WTC11 (cell line): ENCODE measurements at places on chromosomes 3 and 15. TPM values are rescaled to one million over a fixed set of nuclear protein-coding genes. Genes with fewer than 3 reads are reported as not detected.

Gene CLRN1
- total RNA-seq = not detected in 3 replicates

Gene PAQR9
- total RNA-seq = 2.0 to 2.5 TPM (median 2.4 TPM) in 3 replicates

Gene VPS13C
- 20.9 to 23.5 TPM (median 21.6 TPM) in 3 replicates for total RNA-seq

Gene TLR9
- total RNA-seq = not detected in 3 replicates

Gene B3GNT5
- 6.8 to 7.7 TPM (median 7.3 TPM) in 3 replicates for total RNA-seq

Gene FBXO22
- total RNA-seq = 90.3 to 95.7 TPM (median 90.9 TPM) in 3 replicates

Gene CHRD
- total RNA-seq = 1.3 to 2.7 TPM (median 1.8 TPM) in 3 replicates

Gene GPR171
- 0.17 to 0.32 TPM in 2 of 3 replicates, not detected in the other for total RNA-seq

Gene EPHB1
- total RNA-seq = 7.0 to 9.9 TPM (median 8.2 TPM) in 3 replicates

Gene KLF15
- total RNA-seq = 12.1 to 14.7 TPM (median 13.0 TPM) in 3 replicates

Gene TPRA1
- 20.3 to 24.2 TPM (median 22.0 TPM) in 3 replicates for total RNA-seq

Gene PPM1L
- total RNA-seq = 16.0 to 18.1 TPM (median 16.1 TPM) in 3 replicates

Gene KY
- not detected in 3 replicates for total RNA-seq

Gene RBP2
- total RNA-seq = not detected in 3 replicates

Gene FEZF2
- total RNA-seq = not detected in 3 replicates

Gene ROPN1
- total RNA-seq = not detected in 3 replicates

Gene CD47
- 16.3 to 22.7 TPM (median 22.6 TPM) in 3 replicates for total RNA-seq

Gene NANOGP8
- total RNA-seq = 1.9 to 2.1 TPM (median 1.9 TPM) in 3 replicates

GRCh38 chr3:118213892-118214291 lies 820.8 kb downstream of the IGSF11 start:
- H3K4me3 ChIP-seq = no peak overlapping the region

- 0 out of 2 replicates have a peak overlapping the region, but pooled peaks have one; percentile 40 for H3K27ac ChIP-seq
- H3K27me3 ChIP-seq = no peaks in the 10 kb centered on the region
- H3K36me3 ChIP-seq = peaks cover 9% of the 10 kb centered on the region
Measured at GRCh38 chr3:150439657-150440056, 31.6 kb downstream of the TSC22D2 start.

DNA sequence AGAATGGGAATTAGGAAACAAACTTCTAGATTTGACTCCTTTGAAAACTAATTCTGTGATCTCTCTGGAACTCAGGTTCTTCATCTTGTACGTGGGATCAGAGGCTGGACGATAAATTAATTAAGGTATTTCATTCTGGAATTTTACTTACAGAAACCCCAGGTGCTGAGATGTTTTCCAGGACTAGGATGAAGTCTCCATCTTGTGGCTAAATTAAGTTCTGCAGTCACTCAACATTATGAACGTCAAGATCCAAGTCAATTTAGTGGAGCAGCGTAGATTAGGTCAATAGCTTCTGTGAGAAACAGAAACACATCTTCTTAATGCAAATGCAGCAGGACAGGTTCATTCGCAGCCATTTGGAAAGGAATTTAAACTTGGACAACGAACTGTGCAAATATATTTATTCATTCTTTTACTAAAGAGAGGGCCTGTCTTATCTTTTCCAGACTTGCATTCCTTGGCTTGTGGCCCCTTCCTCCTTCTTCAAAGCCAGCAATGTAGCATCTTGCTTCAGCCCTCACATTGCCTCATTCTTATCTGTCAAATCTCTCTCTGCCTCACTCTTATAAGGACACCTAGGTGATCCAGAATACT lies 26.7 kb upstream of the TMC3 start:
- H3K27ac ChIP-seq = no peak overlapping the region
- no peaks in the 10 kb centered on the region; the same call in 1 of the 2 replicates for H3K4me1 ChIP-seq
- peaks cover 2% of the 10 kb centered on the region for H3K36me3 ChIP-seq

- H3K36me3 ChIP-seq = no peaks in the 10 kb centered on the region
- no peaks in the 10 kb centered on the region; the same call in 1 of the 2 replicates for H3K27me3 ChIP-seq
- peak; percentile 91 for DNase-seq
- H3K27ac ChIP-seq = peak overlapping the region; percentile 91
- H3K4me3 ChIP-seq = no peak overlapping the region
Measured at GRCh38 chr15:77496715-77497109, 76.0 kb downstream of the HMG20A start.

DNA sequence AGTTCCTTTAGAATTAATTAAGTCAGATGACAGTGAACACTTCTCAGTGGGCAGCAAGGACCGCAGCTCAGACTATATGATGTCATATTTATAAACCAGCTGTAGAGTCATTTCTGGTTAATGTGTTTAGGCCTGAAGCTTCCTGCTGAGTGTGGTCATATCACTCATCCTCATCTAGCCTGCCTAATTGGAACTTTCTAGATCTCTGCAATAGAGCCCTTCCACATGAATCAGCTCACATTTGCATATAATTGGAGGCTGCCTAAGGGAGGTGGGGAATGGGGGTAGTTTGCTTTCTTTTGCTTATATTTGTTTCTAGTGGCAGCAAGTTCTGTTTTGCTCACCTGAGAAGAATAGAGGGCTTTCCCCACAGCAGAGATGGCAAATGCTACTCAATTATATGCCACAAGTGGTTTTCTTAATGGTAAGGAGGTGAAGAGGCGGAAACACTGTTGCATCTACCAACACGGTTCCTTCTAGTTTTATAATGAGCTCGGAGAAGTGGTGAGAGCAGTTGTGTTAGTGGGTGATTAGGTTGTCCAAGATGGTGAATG lies 148.1 kb downstream of the KLHL25 start:
- H3K36me3 ChIP-seq = peaks cover 18% of the 10 kb centered on the region
- H3K27ac ChIP-seq = peak overlapping the region; percentile 52; the same call in 1 of the 2 replicates
- H3K27me3 ChIP-seq = no peaks in the 10 kb centered on the region
- peaks cover 8% of the 10 kb centered on the region for H3K4me1 ChIP-seq

DNA sequence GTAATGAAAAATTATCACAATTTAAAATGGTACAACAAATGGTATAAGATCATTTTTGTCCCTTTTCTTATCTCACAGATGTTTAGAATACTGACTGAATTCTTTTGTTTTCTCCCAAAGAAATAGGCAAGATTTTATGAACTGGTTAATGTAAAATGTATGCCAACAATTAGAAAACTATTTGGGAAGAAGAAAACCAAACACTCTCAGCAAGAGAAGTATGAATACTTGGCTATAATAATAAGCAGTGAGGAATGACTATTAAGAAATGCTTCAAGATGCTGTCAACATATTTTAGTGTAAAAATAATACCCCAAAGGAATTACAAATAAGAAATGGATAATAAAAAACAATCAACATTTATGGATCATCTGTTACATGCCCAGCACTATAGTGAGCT lies 18.5 kb downstream of the SHQ1 start:
- DNase-seq = no peak
- H3K27me3 ChIP-seq = no peaks in the 10 kb centered on the region
- no peak overlapping the region for H3K27ac ChIP-seq
- H3K4me3 ChIP-seq = no peak overlapping the region
- H3K4me1 ChIP-seq = no peaks in the 10 kb centered on the region

GRCh38 chr15:75145027-75145841 lies 56.4 kb upstream of the C15orf39 start:
- H3K36me3 ChIP-seq = peaks cover 34% of the 10 kb centered on the region
- no peak for DNase-seq
- peaks cover 19% of the 10 kb centered on the region for H3K27me3 ChIP-seq

GRCh38 chr15:92924216-92924615 lies 24.1 kb downstream of the CHD2 start:
- peak overlapping the region; percentile 91 for H3K27ac ChIP-seq
- H3K36me3 ChIP-seq = peaks cover 62% of the 10 kb centered on the region
- peaks cover 47% of the 10 kb centered on the region for H3K4me1 ChIP-seq
- DNase-seq = no peak
- no peak overlapping the region for H3K4me3 ChIP-seq
- no peaks in the 10 kb centered on the region for H3K27me3 ChIP-seq

DNA sequence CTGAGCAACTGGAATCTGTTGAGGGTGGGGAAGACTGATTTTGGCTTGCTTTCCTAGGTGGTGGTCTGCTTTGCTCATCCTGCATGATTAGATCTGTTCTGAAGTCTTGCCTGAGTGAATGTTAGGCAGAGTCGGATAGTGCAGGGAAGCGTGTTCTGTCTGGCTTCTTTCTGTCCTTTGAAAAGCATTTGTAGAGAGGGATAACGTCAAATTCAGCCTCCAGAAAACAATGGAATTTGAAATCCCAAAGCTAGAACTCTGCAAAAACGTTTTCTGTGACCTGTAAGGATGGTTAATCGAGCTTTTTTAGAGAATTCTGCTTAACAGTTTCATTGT lies 1.4 kb downstream of the GLCE start:
- peak overlapping the region; percentile 95 for H3K4me3 ChIP-seq
- H3K4me1 ChIP-seq = peaks cover 28% of the 10 kb centered on the region
- peaks cover 17% of the 10 kb centered on the region for H3K27me3 ChIP-seq
- no peak for DNase-seq

DNA sequence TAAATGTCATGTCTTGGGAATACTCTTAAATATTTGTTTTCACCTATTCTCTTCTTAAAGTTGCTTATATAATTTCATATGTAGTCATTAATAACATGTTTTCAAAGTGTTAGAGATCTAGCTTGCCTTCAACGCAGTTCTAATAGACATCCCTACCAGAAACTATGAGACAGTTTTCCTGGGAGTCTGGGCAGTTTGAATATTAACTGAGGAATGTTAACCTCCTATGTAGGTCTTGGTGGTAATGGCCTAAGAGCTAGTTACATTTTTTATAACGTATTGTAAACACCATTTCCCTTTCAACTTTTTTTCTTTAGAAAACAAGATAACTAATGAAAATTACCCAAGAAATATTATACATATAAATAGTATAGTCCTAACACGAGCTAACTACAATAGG lies 328.2 kb downstream of the TIGIT start:
- H3K4me1 ChIP-seq = peaks cover 14% of the 10 kb centered on the region
- no peaks in the 10 kb centered on the region for H3K27me3 ChIP-seq

DNA sequence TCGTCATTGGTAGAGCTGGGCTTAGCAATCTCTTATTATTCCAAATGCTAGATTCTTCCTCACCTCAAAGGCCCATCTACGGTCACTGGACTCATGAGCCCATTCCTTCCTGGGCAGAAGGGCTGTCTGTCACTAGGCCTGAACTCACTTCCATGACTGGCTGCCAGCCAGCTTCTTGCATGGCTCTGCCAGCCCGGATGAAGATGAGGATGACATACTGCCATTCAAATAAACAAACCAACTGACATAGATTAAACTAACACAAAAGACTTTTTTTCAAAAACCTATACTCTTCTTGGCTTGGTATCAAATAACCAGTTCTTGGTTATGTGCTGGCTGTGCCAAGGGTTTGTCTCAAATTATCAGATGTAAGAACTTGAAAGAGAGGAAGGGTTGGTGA lies 23.8 kb downstream of the ISL2 start:
- DNase-seq = no peak
- no peak overlapping the region for H3K27ac ChIP-seq
- no peak overlapping the region for H3K4me3 ChIP-seq
- no peaks in the 10 kb centered on the region for H3K27me3 ChIP-seq
- no peaks in the 10 kb centered on the region for H3K36me3 ChIP-seq

- H3K27ac ChIP-seq = no peak overlapping the region
- H3K36me3 ChIP-seq = no peaks in the 10 kb centered on the region
Measured at GRCh38 chr3:84125760-84126159, 833.0 kb upstream of the CADM2 start.

GRCh38 chr3:187875863-187876262 lies 130.6 kb upstream of the BCL6 start:
- no peaks in the 10 kb centered on the region for H3K36me3 ChIP-seq
- no peak for DNase-seq
- H3K4me3 ChIP-seq = no peak overlapping the region
- H3K27me3 ChIP-seq = no peaks in the 10 kb centered on the region
- H3K4me1 ChIP-seq = no peaks in the 10 kb centered on the region
- no peak overlapping the region for H3K27ac ChIP-seq

GRCh38 chr15:101250873-101251829 lies 697 bp downstream of the CHSY1 start:
- H3K27ac ChIP-seq = no peak overlapping the region
- H3K27me3 ChIP-seq = no peaks in the 10 kb centered on the region
- H3K4me1 ChIP-seq = peaks cover 70% of the 10 kb centered on the region
- peaks cover 14% of the 10 kb centered on the region; the same call in 1 of the 2 replicates for H3K36me3 ChIP-seq

DNA sequence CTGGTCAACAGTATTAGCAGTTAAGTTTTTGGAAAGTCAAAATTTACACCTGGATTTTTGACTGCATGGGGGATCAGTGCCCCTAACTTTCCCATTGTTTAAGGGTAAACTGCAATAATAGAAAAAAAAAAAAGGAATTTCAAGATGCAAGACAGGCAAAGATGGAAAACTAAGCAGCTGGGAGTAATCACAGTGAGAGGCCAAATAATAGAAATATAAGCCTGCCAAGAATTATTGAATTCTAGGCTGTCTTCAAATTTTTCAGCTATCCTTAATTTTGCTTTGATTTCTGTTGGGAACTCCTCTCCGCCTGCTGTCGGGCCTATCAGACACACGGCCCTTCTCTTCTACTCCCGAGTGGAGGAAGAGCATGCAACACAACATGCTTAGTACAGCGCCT lies 215.5 kb upstream of the LMCD1 start:
- H3K36me3 ChIP-seq = no peaks in the 10 kb centered on the region
- H3K27me3 ChIP-seq = no peaks in the 10 kb centered on the region
- no peak overlapping the region for H3K4me3 ChIP-seq
- no peak for DNase-seq

DNA sequence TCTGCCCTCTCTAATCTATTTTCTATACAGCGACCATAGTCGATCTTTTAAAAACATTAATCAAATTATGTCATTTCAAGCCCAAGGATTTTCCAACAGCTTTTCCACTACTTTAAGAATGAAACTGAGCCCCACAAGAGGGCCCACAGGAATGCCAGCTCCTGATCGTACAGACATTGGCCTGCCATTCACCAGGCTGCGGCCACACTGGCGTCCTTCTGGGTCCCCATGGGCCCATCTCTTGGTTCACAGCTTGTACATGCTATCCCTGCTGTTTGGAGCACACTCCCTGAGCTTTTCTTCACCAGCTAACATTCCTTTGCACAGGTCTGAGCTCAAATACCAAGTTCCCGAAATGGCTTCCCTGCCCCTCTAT lies 149.6 kb downstream of the MYLK start:
- no peaks in the 10 kb centered on the region for H3K27me3 ChIP-seq
- H3K4me3 ChIP-seq = no peak overlapping the region
- no peaks in the 10 kb centered on the region for H3K36me3 ChIP-seq
- H3K4me1 ChIP-seq = no peaks in the 10 kb centered on the region
- DNase-seq = no peak

GRCh38 chr3:12342151-12342550 lies 53.3 kb downstream of the PPARG start:
- no peak overlapping the region for H3K4me3 ChIP-seq
- no peak for DNase-seq
- no peak overlapping the region for H3K27ac ChIP-seq
- no peaks in the 10 kb centered on the region for H3K36me3 ChIP-seq
- H3K27me3 ChIP-seq = peaks cover 7% of the 10 kb centered on the region

DNA sequence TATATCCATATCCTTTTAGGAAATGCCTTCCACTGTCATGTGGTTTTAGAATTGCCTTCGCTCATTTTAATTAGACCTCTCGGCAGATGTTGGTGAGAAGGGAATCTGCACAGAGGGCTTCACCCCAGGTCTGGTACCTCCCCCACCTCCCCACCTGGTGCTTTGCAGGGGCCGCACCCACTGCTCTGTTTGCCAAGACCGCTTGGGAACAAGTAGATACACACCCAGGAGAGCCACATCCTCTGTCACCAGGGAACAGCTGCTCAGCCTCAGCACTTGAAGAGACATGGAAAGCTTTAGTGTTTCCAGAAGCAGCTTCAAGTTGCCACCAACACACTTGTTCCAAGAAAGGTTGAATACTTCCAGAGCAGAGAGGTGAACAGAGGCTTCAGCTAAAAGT lies 21.8 kb downstream of the LRRC31 start:
- no peaks in the 10 kb centered on the region for H3K27me3 ChIP-seq
- H3K36me3 ChIP-seq = no peaks in the 10 kb centered on the region
- DNase-seq = no peak

- H3K36me3 ChIP-seq = no peaks in the 10 kb centered on the region
- DNase-seq = no peak
- H3K4me1 ChIP-seq = peaks cover 24% of the 10 kb centered on the region
Measured at GRCh38 chr15:63370764-63371163, 10.9 kb downstream of the CA12 start.

- no peak overlapping the region for H3K4me3 ChIP-seq
- peak; percentile 45 for DNase-seq
Measured at GRCh38 chr3:50749822-50750221, 75.1 kb downstream of the DOCK3 start.
